Memory B cell (primary cell): ENCODE measurements at places on chromosomes 12 and 14.

- no peaks in the 10 kb centered on the region for H3K27me3 ChIP-seq
- no peak overlapping the region for H3K27ac ChIP-seq
- peaks cover 7% of the 10 kb centered on the region for H3K36me3 ChIP-seq
- DNase-seq, result no peak
These were observed 177.9 kb downstream of the VRK1 start for GRCh38 chr14:96975116-96975515.

- H3K4me1 ChIP-seq, result no peaks in the 10 kb centered on the region
- no peak overlapping the region for H3K27ac ChIP-seq
- peaks cover 14% of the 10 kb centered on the region for H3K27me3 ChIP-seq
- no peaks in the 10 kb centered on the region for H3K36me3 ChIP-seq
These were observed 61.7 kb upstream of the DDX11 start for GRCh38 chr12:31011746-31012566.

DNA sequence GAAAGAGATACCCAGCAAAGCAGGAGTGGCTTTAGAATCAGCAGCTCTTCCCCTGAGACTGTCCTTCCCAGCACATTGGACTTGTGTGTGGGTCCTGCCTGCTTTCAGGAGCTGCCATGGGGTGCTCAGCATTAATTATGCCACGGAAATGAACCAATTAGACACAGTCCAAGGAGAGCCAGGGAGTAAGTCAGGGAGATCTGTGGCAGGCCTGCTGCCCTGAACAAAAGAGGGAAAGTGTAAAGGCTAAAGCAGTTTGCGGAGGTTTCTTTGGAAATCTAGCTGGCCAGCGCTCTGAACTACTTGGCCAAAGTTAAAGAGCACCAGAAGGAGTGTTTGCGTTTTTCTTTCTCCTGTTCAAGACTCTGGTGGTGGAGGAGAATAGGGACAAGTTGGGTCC lies 65.7 kb upstream of the SRSF5 start:
- H3K4me1 ChIP-seq, result peaks cover 50% of the 10 kb centered on the region
- H3K27me3 ChIP-seq, result no peaks in the 10 kb centered on the region
- H3K4me3 ChIP-seq, result no peak overlapping the region
- no peak for DNase-seq

DNA sequence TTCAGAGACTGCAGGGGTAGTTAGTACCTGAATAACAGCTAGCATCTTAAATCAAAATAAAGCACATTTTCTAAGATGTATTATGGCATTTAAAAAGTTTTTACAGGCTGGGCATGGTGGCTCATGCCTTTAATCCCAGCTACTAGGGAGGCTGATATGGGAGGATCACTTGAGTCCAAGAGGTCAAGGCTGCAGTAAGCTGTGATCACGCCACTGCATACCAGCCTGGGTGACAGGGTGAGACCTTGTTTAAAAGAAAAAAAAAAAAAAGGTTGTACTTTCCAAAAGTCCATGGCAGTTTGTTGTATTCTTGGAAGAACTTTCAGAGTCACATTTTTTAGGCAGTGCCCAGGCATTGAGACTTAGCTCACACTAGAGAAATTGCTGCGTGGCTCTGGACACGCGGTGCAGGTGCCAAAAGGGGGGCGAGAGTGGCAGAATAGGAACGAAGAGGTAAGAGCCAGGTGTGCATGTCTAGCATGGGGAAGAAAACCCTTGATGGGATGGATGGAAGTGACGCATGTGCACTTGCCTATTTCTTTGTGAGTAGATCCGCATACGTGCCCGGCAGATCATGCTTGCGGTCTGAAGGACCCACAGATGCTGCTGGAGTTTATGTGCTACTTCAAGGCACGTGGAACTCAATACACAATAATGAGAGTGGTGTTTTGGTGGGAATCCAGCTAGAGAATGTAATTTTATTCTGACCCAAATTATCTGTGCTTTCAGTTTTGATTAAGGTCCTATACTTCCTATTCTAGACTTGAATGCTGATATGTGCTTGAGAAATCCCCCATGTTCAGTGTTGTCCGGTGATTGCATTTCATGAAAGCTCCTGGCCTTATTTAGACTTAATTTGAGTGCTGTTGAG lies 11.9 kb downstream of the ANKRD13A start:
- DNase-seq, result peak; percentile 38
- H3K27ac ChIP-seq, result peak overlapping the region; percentile 100
- H3K27me3 ChIP-seq, result no peaks in the 10 kb centered on the region
- peaks cover 20% of the 10 kb centered on the region for H3K36me3 ChIP-seq

- peaks cover 10% of the 10 kb centered on the region for H3K27me3 ChIP-seq
- H3K27ac ChIP-seq, result no peak overlapping the region
- no peaks in the 10 kb centered on the region for H3K36me3 ChIP-seq
- H3K4me3 ChIP-seq, result no peak overlapping the region
These were observed 15.1 kb upstream of the PLEK2 start for GRCh38 chr14:67426983-67427606.

- H3K4me3 ChIP-seq, result no peak overlapping the region
- no peaks in the 10 kb centered on the region for H3K36me3 ChIP-seq
- H3K4me1 ChIP-seq, result no peaks in the 10 kb centered on the region
- DNase-seq, result no peak
These were observed 123.5 kb downstream of the NAV3 start for GRCh38 chr12:77954206-77954555.

- H3K27me3 ChIP-seq, result no peaks in the 10 kb centered on the region
- H3K36me3 ChIP-seq, result no peaks in the 10 kb centered on the region
- no peaks in the 10 kb centered on the region for H3K4me1 ChIP-seq
- no peak overlapping the region for H3K27ac ChIP-seq
- no peak overlapping the region for H3K4me3 ChIP-seq
- no peak for DNase-seq
These were observed 277.2 kb downstream of the SYT1 start for GRCh38 chr12:79141776-79142175.

DNA sequence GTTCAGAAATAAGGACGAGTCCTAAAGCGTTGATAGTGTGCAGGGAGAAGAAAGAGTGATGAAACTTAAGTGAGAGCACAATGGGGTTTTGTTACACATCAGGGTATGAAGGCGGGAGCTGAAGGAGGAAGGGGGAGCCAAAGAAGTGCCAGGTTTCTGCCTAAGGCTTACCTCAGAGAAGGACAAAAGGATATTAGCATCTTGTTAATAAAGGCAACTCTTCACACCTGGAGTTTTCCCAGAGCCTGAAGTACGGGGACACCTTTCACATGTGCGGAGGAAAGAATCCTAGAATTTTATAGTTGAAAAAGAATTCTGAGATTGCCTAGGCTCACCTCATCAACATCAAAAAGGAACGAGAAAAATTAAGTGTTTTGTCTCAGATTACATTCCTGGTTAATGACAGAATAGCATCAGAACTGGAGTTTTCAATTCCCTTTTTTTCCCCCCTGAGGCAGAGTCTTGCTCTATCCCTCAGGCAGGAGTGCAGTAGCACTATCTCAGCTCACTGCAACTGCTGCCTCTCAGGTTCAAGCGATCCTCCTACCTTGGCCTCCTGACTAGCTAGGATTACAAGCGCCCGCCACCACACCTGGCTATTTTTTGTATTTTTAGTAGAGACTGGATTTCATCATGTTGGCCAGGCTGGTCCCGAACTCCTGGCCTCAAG lies 2.2 kb upstream of the SAV1 start:
- no peak for DNase-seq
- H3K27me3 ChIP-seq, result no peaks in the 10 kb centered on the region
- H3K4me3 ChIP-seq, result no peak overlapping the region
- no peak overlapping the region for H3K27ac ChIP-seq
- peaks cover 4% of the 10 kb centered on the region for H3K4me1 ChIP-seq
- H3K36me3 ChIP-seq, result no peaks in the 10 kb centered on the region

GRCh38 chr12:104665296-104665695 lies 208.5 kb downstream of the CHST11 start:
- peaks cover 20% of the 10 kb centered on the region for H3K4me1 ChIP-seq
- no peak for DNase-seq
- peak overlapping the region; percentile 36 for H3K27ac ChIP-seq
- no peaks in the 10 kb centered on the region for H3K27me3 ChIP-seq
- H3K36me3 ChIP-seq, result peaks cover 5% of the 10 kb centered on the region

DNA sequence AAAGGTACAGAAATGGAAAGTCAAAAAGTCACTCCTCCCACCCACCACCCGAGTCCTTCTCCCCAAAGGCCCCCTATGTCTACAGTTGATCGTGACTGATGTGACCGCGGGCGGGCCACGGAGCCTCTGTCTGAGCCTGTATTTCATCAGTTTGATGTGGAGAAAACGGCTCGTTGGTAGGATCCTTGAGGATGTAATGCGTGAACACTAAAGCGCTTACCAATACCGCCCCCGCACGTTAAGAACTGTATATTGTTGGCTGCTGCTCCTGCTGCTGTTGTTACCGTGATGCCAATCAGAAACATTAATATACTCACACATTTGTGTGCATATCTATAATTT lies 24.6 kb upstream of the UBC start:
- peaks cover 2% of the 10 kb centered on the region for H3K36me3 ChIP-seq
- no peak for DNase-seq
- no peak overlapping the region for H3K4me3 ChIP-seq
- H3K27me3 ChIP-seq, result no peaks in the 10 kb centered on the region

- peak overlapping the region; percentile 35 for H3K27ac ChIP-seq
- H3K36me3 ChIP-seq, result peaks cover 23% of the 10 kb centered on the region
- no peak overlapping the region for H3K4me3 ChIP-seq
These were observed 71.0 kb downstream of the DRAM1 start for GRCh38 chr12:101948365-101948764.

- H3K36me3 ChIP-seq, result peaks cover 18% of the 10 kb centered on the region
- no peak overlapping the region for H3K27ac ChIP-seq
- no peak overlapping the region for H3K4me3 ChIP-seq
- H3K27me3 ChIP-seq, result no peaks in the 10 kb centered on the region
- peaks cover 21% of the 10 kb centered on the region for H3K4me1 ChIP-seq
These were observed 143.5 kb downstream of the SSPN start for GRCh38 chr12:26338586-26339572.

DNA sequence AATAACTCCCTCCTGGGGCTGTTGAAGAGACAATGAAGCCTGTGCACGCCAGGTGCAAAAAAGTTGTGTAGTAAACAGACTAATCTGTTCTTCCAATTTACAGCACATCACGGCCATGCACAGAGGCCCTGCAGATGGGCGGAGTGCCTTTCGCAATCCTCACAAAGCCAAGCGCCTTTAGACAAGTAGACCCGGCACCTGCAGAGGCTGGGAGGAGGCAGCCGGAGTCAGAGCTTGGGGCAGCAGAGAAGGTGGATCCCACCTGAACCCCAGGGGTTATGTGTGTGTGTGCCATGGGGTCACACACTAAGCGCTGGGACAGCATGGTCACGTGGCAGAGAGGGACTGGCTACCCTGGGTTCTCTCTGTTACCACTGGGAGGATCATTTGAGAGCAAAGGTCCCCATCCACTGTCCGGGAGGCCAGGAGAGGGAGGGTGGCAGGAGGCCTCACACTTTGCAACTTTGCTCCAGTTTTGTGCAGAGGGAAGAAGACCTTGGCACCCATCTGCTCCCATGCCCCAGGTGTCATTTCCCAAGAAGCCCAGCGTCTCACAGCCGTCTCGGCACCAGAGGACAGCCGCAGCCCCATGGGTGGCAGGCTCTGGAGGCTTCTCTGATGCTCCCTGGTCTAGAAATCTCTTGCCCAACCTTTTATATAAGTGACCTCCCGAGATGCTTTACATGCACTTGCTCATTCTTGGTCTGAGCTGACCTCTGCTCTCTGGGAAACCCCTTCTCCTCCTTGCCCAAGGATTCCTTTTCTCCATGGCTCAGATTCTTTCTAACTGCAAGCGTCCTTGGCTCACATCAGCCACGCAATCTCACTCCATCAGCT lies 80.0 kb upstream of the DICER1 start:
- no peak overlapping the region for H3K4me3 ChIP-seq
- DNase-seq, result no peak
- H3K27me3 ChIP-seq, result no peaks in the 10 kb centered on the region
- H3K4me1 ChIP-seq, result peaks cover 37% of the 10 kb centered on the region

DNA sequence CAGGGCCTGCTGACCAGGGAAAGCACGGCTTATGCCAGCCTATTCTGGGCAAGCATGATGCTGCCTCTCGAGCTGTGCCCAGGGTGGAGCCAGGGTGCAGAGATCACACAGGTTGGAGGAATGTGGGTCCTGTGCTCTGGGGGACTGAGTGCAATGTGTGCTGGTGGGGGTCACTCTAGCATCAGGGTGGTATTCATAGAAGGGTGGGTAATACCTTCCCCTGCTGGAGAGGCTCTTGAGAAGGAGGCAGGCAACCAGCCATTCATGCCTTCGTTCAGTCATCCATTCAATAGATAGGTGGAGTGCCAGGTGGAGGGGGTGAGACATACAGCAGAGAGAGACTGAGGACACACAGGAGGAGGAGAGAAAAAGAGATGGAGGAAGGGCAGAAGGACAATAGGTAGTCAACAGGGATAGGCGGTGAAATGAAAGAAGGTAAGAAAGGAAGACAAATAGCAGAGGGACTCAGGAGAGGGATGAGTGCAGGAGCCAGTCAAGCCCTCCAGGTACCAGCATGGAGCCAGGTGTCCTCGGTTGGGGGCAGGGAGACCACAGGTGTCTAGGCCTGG lies 5.2 kb upstream of the ZNF385A start:
- DNase-seq, result no peak
- H3K4me3 ChIP-seq, result peak overlapping the region; percentile 92
- H3K36me3 ChIP-seq, result no peaks in the 10 kb centered on the region
- H3K27ac ChIP-seq, result peak overlapping the region; percentile 1

DNA sequence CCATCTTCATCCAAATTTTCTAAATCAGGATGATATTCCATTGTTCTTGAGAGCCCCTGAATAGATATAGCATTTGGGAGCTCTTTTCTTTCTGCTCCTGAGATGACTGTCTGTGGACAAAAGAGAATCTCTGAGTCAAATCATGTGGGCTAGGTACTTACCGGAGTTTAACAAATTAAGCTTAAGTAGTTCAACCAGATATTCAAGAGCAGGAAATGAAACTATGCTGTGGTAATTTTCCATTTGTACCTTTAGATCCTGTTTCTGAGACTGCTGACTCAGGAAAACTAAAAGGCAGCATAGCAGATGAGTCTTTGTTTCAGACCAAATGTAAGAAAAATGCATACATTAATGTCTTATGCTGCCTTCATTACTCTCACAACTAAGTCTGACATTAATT lies at the start of gene CLEC7A:
TSS of gene CLEC7A (minus strand) at position 158 of the 400 bp plus-strand sequence. CDS start at position 41, 117 bp downstream.
- peak within 1 kb of the TSS; percentile 14 for H3K4me3 ChIP-seq
- no peak within 1 kb of the TSS for H3K27ac ChIP-seq
- H3K4me1 ChIP-seq, result peaks cover 12% of the 10 kb centered on the region
- H3K36me3 ChIP-seq, result no peaks in the 10 kb centered on the region
- H3K27me3 ChIP-seq, result peaks cover 12% of the 10 kb centered on the region

DNA sequence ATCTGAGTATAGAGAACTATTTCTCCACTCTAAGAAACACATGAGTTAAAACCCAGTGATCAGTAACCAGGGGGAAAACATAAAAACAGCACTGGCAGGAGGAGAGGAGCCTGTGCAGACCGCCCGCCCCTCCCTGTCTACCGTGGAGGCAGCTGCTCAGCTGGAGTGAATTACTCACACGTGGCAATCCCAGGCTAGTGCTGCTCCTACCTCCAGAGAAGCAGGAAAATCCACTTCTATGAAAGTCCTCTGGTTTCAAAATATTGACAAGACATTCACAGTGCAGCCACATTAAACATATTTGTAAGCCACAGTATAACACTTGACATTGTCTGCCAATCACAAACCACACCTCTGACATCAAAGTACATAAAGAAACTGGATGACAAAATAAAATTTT lies 16.7 kb downstream of the TMEM132D start:
- H3K4me1 ChIP-seq, result no peaks in the 10 kb centered on the region
- no peaks in the 10 kb centered on the region for H3K27me3 ChIP-seq
- no peaks in the 10 kb centered on the region for H3K36me3 ChIP-seq
- no peak for DNase-seq
- H3K27ac ChIP-seq, result no peak overlapping the region
- no peak overlapping the region for H3K4me3 ChIP-seq
